ENCODE measurements at places on chromosomes 7 and 10. TPM values are rescaled to one million over a fixed set of nuclear protein-coding genes. Genes with fewer than 3 reads are reported as not detected.
A peak's percentile ranks its signal among the peaks of the same experiment; 100 is the strongest.

DNA sequence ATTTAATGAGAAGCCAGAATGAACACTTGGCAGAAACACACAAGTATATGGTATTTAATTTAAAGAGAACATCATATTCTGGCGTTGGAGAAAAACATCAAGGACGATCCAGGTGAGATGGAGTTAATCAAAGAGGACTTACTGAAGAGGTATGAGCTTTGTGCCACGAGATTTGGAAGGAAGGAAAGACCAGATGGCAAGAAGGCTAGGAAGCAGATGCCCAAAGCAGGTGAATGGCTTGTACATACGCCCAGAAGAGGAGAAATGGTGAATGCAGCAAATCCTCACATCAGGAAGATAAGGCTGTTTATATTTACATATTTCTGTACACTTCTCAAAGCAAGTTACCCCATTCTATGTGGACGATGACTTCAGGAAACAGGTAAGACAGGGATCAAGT is 163.9 kb upstream of the PLXNA4 start:
- H3K36me3 ChIP-seq = no peaks in the 10 kb centered on the region
- DNase-seq = no peak
- H3K4me3 ChIP-seq = no peak overlapping the region
- H3K27me3 ChIP-seq = no peaks in the 10 kb centered on the region

DNA sequence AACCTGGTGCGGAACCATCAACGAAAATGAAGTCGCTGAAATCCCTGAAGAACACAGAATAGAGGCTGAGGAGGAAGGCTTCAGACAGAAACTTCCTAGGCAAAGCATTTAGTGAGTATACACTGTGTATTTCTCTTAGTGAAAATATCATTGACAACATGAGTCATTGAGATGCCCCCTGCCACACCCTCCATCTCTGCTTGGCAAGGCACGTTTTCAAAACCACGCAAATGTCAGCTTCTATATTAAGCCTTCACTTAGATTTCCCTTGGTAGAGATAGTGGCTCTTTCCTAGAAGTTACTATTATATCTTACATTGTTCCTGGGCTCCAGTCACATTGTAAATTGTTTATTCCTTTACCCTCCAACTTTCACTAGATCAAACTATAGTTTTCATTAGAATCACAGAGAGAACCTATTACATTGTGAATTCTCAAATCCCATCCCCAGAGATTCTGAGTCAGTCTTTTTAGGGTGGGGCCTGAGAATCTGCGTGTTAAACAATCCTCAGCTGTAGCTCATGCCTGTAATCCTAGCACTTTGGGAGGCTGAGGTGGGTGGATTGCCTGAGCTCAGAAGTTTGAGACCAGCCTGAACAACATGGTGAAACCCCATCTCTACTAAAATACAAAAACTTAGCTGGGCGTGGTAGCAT is 4.6 kb upstream of the SKAP2 start:
- H3K36me3 ChIP-seq = no peaks in the 10 kb centered on the region
- no peaks in the 10 kb centered on the region for H3K27me3 ChIP-seq
- no peak for DNase-seq
- H3K4me3 ChIP-seq = no peak overlapping the region
- H3K27ac ChIP-seq = no peak overlapping the region
- peaks cover 4% of the 10 kb centered on the region for H3K4me1 ChIP-seq

DNA sequence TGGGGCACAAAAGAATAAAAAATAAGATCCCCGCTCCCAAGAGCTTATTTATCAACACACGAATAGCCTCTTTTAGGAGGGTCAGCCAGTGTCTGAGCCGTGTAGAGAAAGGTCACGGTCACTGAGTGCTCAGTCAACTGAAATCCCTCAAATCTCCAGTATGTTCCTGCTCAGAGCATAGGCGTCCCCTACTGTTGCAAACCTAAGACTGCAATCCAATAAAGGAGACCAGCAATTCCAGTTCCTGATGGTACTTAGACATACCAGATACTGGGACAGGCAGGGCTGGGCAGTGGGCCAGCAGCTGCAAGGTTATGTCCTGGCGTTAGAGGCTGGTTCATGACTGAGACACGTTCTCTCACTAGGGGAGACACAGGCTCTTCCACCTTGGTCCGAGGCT is 93.6 kb downstream of the CACNB2 start:
- no peaks in the 10 kb centered on the region for H3K36me3 ChIP-seq
- no peak overlapping the region for H3K4me3 ChIP-seq
- no peak overlapping the region for H3K27ac ChIP-seq
- H3K4me1 ChIP-seq = no peaks in the 10 kb centered on the region
- no peak for DNase-seq
- no peaks in the 10 kb centered on the region for H3K27me3 ChIP-seq

DNA sequence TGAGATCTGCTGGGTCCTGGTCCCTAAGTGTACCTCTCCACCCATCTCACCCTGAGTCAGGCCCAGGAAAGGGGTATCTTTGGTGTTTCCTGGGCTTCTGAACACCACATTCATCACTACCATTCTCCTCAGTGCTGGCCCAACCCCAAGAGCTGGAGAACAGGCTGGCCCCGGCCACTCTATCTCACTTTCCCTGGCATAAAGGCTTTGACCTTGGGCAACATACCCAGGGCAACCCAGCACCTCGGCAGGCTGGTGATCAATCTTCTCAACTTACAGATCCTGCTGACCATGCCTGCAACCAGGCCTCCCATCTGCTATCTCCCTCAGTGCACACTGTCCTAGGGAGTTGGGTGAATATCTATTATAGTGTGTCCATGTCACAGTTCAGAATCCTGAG is 2.1 kb downstream of the VSIR start:
- peak overlapping the region; percentile 92 for H3K27ac ChIP-seq
- no peak overlapping the region for H3K4me3 ChIP-seq
- peaks cover 26% of the 10 kb centered on the region for H3K36me3 ChIP-seq
- peaks cover 44% of the 10 kb centered on the region for H3K4me1 ChIP-seq
- H3K27me3 ChIP-seq = no peaks in the 10 kb centered on the region

DNA sequence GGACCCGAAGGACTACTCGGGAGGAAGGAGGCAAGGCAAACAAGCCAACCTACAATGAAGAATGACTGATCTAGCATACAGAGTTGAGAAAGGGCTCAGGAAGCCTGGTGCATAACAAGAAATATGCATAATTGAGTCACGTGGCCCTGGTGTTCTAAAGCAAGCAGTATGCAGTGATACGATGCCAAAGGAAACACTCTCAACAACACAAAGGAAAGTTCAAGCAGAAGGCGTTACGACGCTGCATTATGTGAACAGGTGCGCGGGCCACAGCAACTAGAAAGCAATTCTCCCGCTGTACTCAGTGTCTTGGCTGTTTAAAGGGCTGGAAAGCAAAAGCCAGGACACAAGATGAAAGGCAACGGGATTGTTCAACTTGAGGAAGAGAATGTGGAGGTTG is 100.8 kb downstream of the PRTFDC1 start:
- no peaks in the 10 kb centered on the region for H3K36me3 ChIP-seq
- no peak overlapping the region for H3K4me3 ChIP-seq
- DNase-seq = no peak

DNA sequence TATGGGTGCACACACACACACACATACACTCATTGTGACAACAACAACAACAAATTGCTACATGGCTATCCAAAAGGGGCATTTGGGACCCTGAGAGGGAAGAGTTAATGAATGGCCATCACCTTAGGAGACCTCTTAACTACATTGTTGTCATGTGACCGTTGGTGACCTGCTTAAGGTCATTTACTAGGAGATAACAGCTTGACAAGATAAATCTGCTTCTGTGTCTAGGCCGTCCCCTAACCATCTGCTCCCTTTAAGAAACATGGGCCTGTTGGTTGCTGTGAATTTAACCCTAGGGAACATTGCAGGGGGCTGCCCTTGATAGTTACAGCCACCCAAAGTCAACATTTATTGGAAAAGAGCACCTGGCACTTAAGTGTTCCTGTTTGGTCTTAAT is 29.7 kb downstream of the C1QL3 start:
- no peaks in the 10 kb centered on the region for H3K36me3 ChIP-seq
- no peak for DNase-seq
- H3K4me1 ChIP-seq = no peaks in the 10 kb centered on the region
- no peak overlapping the region for H3K4me3 ChIP-seq
- H3K27ac ChIP-seq = no peak overlapping the region

- peak overlapping the region; percentile 42 for H3K27ac ChIP-seq
- no peak overlapping the region for H3K4me3 ChIP-seq
- peaks cover 17% of the 10 kb centered on the region for H3K36me3 ChIP-seq
Measured at GRCh38 chr7:27745064-27745583, 5.2 kb downstream of the TAX1BP1 start.

Gene TACR2
- 0.55 TPM for total RNA-seq
